GDM1 (cell line): ENCODE measurements at places on chromosomes 3 and 15.

DNA sequence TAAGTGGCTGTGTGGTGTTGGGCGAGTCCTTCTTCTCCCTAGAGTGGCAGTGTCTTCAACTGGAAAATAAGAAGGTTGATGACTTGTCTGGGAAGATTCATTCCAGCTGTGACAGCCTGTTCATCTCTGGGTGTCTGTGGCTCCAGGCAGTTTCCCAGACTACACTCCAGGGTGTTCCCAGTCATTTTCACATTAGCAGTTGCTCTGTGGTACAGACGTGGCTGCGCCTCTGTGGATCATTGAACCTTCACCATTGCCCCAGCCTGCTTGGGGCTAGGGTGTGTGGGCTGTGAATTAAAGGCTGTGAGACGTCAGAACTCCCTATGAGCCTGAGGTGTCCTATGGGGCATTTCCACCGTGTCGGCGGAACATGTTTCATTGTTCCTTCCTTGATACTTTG lies 239.6 kb upstream of the NR2E3 start:
- no peak for DNase-seq

DNA sequence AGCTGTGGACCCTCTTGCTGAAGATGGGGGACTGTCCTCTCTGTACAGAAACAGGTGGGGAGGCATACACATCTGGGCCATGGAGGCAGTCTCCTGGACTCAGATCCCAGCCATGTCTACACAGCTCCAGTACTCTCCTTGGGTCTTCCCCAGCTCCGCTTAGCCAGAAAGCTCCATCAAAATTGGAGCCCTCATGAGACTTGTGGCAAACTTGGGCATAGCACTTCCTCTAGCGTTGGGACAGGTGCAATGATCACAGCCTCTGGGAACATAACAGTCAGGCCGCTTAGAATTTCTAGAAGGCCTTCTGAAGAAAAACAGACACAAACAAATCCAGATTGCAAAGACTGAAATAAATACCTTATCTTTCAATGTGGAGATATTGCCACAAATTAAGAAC lies 634.3 kb upstream of the GOLIM4 start:
- no peak for DNase-seq

GRCh38 chr15:98358971-98359370 lies 289.4 kb upstream of the IGF1R start:
- no peak for DNase-seq

- no peak for DNase-seq
These were observed 34.1 kb upstream of the ATG7 start for GRCh38 chr3:11238060-11238459.

DNA sequence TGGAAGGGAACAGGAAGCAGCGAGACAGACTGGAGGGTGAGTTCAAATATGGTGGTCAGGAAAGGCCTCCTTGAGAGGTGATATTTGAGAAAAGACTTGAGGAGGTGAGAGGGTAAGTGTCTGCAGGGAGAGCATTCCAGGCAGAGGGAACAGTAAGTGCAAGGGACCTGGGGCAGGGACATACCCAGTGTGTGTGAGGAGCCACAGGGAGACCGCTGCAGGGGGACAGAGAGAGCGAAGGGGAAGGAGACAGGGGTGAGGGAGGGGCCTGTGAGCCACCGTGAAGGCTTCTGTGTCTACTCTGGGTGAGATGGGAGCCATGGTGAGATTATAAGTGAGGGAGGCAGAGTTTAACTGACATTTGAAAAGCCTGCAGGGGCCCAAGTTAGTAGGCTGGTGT lies 38.0 kb downstream of the WNT7A start:
- DNase-seq: no peak

GRCh38 chr3:58535531-58536500 lies 1.2 kb downstream of the ACOX2 start:
- DNase-seq: peak; percentile 17

- DNase-seq: no peak
These were observed 10.6 kb downstream of the RAB7A start for GRCh38 chr3:128736601-128737000.

DNA sequence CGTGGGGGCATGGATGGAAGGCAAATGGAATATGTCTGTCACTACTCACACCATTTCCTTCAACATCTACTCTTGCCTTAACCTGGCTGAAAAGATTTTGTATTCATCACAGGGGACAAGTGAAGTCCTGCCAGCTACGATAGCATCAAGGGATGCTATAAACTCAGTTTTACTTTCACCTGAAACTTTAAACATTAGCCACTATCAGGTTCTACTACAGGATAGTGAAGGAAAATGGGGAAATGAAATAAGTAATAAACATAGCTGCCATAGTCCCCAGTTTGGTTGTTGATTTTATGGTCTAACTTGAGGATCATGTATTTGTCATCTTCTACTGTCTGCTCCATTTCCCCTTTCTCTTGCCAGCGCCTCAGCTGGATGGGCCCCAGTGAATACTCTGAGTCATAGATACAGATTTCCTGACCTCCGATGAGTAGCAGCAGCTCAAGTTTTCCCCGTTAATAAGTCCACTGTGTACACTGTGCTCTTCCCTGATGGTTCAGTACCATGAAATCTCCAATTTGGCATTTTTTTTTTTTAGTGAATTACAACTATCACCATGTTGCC lies 338.2 kb upstream of the SLCO3A1 start:
- peak; percentile 20 for DNase-seq

DNA sequence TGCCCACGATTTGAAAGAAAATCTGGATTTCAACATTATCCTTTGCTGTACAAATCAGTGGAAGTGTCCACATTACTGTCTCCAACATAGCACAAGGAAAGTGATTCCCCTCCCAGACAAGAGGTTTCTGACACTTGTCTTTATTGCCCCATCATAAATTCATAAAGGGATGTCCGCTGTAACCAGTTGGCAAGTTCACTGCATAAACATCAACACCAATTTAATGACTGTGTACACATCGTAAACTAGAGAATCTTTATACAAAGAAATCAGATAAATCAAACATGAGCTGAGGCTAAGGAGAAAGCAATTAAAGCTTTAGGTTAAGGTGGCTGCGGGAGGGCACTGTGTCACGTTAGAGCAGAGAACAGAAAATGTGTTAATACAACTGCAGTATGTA lies 129.8 kb downstream of the MEIS2 start:
- no peak for DNase-seq

DNA sequence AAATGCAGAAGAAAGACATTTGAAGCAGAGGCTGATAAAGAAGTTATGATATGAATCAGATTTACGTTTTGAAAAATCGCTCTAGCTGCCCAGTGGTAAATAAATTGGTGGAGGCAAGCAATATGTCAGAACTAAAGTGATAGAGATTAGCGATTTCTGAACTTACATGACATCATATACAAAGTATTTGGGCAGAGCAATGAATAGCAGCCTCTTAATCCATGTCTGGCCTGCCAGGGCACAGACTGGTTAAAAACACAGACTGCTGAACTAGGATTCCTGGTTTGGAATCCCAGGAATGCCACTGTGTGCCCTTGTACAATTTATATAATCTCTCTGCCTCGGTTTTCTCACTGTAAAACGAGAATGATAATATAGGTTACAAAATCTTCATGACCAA lies 243.1 kb upstream of the SETMAR start:
- DNase-seq: no peak

DNA sequence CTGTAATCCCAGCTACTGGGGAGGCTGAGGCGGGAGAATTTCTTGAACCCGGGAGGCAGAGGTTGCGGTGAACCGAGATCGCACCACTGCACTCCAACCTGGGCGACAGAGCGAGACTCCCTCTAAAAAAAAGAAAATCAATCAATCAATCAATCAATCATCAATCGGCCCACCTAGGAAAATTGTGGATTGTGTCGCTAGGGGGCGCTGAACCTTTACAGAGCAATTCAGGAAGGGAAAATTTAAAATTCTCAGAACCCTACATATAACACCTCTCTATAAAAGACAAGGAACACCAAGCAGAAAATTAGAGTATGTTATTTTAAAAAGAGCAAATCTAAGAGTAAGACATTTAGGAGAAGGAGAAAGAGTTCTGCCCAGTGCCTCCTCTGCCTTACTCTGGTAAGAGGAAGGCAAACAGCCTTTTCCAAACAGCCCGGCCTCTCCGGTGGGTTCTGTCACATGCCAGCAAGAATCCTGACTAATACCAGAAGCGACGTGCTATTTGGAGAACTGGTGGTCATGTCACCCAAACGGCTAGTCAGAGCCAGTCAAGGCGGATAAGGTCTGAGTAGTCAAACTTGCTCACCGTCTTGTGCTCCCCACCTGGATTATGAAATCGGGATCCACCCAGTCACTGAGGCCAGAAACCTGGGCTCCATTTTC lies 22.3 kb upstream of the SMCO1 start:
- DNase-seq: no peak

DNA sequence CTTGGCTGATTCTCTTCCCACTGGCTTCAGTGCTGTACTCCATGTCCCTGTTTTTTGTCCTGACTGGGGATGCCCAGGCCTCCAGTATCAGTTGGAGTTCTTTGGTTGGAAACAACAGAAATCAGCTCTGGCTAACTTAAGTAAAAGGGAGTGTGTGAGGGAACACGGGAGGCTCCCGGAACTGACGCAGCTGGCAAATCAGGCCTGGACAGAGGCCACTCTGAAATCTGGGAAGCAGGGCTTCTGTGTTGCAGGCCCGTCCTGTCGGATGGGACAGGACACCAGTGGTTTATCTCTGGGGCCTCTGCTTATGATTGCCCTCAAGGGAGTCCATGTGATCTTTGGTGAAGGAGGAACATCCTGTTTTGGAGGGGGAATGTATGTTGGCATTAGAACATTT lies 124.3 kb downstream of the CHCHD6 start:
- DNase-seq: no peak

DNA sequence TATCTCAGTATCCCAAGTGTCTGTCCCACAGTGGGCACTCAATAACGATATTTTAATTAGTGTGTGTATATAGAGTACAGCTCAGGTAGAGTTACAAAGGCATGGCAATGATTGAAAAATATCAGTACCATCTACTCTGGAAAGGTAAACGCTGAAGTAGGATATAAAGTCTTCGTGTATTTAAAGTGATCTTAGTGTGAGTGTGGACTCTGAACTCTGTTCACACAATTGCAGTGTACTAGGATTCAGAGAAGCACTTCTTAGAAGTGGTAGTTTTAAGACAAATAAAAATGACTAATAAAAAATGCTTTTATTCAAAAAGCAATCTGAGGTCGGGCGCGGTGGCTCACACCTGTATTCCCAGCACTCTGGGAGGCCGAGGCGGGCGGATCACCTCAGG lies 62.9 kb upstream of the RAP2B start:
- DNase-seq: no peak

DNA sequence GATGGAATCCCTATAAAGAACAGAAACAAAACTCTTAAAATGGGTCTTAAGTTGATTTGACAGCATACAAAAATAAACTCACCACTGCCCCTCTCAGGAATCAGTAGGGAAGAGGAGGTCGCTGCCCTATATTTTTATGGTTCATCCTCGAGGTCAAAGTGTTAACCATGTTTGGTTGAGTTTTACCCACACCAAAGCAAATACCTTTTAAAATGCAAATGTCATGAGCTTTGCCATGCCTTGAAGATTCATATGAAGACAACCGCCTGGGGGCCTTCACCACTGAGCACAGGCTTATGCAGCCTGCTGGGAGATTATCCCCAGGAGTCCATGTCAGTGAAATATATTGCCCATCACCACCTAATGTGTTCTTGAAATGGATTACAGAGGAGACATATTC lies 66.1 kb downstream of the GLB1 start:
- no peak for DNase-seq

- DNase-seq: no peak
These were observed 152.7 kb downstream of the CD47 start for GRCh38 chr3:107938143-107938542.

DNA sequence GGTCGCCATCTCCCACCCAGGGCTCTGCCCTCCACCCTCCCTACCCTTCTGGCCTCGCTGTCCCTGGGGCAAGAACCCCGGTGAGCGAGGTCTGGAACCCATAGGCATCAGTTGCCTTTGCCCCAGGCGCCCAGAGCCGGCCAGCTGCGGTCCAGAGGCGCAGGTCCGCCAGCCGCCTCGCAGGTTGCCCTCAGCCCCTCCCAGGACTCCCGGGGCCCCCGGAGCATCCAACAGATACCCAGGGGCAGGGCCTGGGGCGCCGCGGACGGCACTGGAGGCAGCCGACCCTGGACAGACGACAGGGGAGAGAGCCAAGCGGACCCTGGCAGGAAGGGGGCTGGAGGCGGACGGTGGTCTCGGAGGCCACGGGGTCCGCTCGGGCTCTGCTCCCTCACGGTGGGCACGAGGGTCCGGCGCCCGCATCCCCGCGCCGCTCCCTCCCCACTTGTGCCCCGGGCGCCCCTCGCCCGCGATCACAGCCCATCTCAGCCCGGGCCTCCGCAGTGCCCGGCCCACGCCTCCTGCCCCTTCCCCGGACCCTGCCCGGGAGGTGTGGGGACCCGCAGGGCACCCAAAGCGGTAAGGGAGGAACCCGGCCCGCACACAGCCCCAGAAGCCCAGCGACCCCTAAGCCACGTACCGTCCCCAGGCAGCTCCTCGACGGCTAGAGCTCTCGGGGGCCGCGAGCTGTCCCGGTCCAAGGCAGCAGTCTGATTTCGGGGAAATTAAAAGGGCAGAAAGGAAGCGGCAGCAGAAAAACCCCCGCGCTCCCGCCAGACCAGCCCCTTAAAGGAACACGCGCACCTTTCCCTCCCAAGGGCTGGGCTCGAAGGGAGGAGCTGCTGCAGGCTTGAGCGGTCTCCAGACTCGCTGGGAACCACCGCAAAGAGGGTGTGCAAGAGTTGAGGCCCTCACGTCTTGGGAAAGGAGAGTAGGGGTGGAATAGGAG lies at the start of gene HAPLN3:
TSS of gene HAPLN3 (minus strand) at position 726 of the 949 bp plus-strand sequence. CDS start 8,246 bp downstream, outside the sequence.
- no peak for DNase-seq

GRCh38 chr15:101578443-101578894 lies 73.7 kb downstream of the TM2D3 start:
- DNase-seq: peak; percentile 41

DNA sequence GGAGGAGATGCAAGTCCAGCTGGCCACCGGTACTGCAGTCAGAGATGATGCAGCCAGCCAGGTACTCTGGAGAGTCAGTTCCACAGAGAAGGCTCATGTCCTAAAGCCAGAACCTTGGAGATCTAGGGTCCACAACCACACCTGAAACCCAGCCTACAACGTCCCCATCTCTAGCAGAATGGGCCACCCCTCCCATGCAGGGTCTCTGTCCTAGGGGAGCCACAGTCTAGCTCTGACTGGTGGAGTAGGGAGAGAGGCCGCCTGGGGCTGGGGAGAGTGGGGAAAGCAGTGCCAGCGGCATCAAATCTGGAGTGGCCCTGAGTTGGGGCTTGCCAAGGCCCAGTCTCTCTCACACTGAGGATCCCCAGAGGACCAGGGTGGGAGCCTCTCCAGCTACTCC lies 43.5 kb downstream of the PTH1R start:
- DNase-seq: no peak

GRCh38 chr3:157159037-157159761 lies 748 bp downstream of the CCNL1 start:
- peak; percentile 25 for DNase-seq

DNA sequence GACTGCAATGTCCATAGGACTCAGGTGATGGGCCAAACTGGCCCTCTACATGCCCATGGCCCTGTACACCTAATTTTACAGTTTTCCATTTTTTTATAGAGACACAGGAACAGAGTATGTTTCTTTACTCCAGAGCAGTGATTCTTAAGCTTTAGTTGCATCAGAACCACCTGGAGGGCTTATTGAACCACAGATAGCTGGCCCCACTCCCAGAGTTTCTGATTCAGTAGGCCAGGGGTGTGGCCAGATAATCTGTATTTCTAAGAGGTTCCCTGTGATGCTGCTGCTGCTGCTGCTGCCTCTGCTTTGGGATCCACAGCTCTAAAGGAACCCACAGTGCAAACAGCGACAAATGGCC lies 5.1 kb downstream of the RBP1 start:
- no peak for DNase-seq
